Amygdala (tissue), 56 donors: ENCODE measurements at places on chromosomes 1 and 21.

DNA sequence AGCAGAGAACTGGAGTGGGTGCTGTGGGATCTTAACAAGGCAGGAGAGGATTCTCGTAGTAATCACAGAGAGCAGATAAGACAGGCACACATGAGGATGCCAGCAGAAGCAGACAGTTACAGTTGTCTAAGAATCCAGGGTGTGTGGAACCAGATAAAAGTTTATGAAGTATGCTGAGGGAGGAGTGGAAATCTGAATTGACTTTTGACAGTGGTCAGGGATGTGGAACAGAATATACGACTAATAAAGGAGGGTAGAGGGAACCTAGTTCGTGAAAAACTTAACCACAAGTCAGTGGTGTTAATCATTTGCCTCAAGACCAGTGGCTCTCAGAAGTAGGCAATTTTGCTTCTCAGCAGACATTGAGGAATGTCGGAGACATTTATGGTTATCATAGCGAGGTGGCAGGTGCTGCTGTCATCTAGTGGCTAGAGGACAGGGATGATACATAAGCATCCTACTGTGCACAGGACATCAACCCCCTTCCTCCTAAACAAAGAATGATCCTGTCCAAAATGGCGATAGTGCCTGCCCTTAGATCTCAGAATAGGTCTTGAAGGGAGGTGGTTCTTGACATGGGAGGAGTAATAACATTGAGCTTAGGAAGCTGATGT is 3.0 kb downstream of the LRRC8D start:
- DNase-seq: no peak

DNA sequence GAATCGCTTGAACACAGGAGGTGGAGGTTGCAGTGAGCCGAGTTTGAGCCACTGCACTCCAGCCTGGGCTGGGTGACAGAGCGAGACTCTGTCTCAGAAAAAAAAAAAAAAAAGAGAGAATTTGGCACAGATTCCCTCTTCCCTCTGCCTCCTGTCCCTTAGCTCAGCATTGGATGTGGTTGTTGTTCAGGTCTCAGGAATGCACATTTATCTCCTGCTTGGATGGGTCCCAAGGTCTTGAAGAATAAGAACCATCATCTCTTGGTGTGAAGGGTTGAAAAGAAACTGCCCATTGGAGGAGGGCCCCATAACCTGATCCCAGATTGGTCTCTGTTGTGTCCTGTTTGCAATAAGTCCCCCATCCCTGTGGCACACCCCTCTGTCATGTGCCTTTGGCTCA is 34.9 kb downstream of the UBIAD1 start:
- no peak for DNase-seq

GRCh38 chr1:243494741-243495431 is 239.0 kb downstream of the SDCCAG8 start:
- DNase-seq: no peak

DNA sequence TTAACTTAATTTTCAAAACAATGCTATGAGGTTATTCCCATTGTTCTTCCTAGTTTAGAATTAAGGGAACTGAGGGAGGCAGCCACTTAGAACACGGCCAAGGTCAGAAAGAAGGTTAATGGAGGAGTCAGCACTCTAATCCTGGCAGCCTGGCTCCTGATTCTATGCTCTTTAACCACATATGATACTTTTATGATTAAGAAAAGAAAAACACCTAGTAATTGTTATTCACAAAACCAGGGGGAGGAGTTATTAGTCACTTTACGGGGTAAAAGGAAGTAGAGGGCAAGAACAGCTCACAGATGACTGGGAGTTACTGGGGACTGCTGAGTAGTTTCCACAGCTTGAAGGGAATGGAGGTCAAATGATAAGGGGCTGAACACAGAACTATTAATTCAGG is 38.6 kb downstream of the GADD45A start:
- no peak for DNase-seq

DNA sequence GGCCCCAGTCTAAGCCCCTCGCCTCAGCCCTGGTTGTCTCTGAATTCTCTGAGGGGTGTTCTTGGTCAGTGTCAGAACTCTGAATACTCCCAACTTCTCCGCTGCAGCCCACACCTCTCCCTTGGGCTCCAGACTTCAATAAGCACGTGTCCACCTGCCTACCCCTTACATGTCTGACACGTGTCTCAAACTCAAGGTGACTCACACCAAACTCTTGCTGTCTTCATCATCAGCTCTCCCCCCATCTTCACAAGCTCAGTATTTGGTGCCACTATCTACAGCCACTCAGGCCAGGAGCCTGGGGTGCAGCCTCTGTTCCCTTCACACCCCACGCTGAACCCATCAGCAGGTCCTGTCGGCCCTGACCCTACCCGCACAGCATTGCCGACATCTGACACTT is 18.8 kb upstream of the UBXN10 start:
- DNase-seq: no peak

GRCh38 chr1:23854568-23854967 is 13.5 kb downstream of the FUCA1 start:
- no peak for DNase-seq

DNA sequence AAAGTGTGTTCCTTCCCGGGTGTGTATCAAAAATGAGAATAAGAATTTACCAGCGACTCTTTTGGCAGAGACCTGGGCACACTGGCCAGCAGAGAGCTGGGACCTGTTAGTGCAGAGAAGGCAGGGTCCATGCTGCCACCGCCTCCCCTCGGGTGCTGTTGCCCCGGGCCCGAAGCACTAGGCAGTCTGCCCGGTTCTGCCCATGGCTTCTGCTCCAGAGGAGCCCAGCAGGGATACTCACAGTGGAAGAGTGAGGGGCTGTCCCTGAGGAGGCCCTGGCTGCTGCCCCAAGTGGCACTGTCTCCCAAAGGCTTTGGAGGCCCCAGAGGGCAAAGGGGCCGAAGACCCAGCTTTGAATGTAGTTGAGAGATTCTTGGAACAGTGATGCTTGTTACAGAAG is 80.5 kb downstream of the MIS18A start:
- no peak for DNase-seq

GRCh38 chr1:18592368-18592767 is 38.3 kb upstream of the PAX7 start:
- no peak for DNase-seq

DNA sequence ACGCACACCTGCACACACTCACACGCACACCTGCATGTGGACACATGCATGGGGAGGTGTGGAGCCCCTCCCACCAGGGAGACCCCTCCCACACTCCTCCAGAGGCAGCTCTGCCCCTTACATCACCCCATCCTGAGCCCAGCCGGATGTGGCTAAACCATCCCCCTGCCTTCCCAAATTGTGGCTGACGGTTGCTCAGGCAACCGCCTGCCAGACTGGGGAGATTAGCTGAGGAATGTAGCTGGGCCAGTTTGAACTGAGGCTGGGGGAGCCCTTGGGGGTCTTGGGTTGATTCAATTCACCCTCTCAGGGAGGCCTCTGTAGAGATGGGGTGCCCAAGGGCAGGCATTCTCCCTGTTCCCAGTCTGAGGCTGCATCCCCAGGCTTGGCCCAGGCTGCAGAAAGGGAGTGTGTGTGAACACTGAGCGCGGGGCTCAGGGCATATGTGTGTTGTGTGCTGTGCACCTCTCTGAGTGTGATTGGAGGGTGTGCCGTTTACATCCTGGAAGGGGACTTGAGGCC is 12.9 kb downstream of the PTPRU start:
- DNase-seq: no peak

DNA sequence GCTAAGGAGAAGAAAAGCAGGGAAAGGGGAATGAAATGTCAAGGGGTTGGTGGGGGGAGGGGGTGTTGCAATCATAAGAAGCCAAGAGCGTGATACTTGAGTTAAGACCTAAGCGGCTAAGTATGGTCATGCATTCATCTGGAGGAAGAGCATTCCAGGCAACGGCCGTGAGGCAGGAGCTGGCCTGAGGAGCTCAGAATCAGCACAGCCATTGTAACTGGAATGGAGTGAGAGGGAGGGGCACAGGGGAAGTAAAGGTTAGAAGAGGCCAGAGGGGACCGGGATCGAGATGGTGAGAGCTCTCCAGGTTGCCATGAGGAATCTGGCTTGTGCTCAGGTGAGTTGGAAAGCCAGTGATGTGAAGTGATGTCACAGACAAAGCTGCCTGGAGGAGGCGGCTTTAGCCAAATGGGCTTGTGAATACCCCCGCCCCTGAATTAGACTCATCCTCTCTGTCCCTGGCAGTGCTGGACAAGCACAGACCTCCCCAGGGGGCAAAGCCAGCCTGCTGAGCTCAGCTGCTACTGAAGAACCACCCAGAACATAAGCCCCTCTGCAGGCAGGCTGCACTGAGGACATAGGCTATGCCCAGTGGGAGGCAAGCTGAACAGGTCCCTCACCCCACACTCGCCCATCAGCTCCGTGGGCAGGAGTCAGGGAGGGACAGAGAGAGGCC is 61.1 kb upstream of the LAPTM5 start:
- DNase-seq: no peak

DNA sequence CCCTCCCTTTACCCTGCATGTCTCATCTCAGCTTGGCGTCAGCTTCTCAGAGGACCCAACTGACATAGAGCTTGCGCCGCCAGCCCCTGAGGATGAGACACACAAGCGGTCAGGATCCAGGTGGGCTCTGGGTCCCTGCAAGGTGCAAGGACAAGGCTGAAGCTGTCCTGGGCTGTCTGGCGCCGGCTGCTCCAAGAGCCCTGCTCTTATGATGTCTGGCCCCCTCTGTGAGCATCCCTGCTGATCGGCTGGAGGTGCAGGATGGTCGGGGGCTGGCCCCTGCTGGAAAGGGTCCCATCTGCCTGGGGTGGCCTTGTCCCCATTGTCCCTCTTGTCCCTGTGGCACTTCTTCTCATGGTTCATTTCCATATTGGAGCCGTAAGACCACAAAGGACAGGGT is 479.0 kb downstream of the NPHP4 start:
- DNase-seq: no peak

- no peak for DNase-seq
These were observed 43.7 kb upstream of the CACYBP start for GRCh38 chr1:174956086-174956485.

DNA sequence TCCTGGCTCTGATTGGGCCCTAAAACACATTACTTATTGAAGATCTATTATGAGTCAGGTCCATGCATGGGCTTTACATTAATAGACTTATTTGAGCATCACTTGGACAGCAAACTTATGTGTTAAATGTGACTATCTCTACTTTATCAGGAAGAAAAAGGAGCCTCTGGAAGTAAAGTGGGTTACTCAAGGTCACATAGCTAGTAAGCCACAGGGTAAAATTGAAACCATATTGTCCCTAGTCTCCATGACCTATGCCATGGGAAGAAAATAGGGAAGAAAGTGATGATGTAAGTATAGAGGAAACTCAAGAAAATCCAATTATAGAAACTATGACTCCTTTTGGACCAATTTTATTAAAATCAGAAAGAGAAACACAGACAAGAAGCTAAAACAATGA is 555.3 kb downstream of the NUF2 start:
- DNase-seq: no peak

DNA sequence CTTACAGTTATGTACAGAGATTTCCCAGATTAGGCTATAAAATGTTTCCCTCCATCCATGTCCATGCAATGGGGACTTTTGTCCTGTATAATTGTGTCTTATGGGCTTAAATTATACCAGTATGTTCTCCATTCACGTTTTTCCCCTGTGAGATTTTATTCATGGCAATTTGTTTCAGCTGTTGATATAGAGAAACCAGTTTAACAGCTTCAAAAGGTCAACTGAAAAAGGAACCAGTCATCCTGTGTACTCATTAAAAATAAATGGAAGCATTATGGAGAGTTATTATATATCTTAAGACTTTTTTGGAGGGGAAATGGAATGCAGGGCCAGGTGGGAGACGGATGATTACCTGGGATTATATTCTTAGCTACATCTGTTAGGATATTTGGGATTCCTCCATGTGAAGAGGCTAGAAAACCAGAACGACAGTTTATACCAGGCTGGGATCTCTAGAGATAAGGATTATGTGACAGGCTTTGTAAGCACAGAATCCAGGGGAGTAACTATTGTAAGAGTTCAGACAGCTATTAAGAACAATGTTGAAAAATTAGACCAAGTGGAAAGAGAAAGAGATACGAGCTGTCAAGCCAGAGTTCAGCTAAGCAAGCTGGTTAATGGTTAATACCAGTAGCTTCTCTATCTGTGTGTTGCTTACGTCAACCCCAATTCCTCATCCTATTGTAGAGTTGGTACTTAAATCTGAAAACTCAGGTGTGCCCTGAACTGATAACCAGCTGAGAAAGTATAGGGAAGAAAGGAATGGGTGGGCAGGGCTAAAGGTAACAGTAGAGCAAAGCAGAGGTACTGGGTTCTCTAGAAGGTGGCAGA is 12.4 kb upstream of the ZNF697 start:
- DNase-seq: no peak

DNA sequence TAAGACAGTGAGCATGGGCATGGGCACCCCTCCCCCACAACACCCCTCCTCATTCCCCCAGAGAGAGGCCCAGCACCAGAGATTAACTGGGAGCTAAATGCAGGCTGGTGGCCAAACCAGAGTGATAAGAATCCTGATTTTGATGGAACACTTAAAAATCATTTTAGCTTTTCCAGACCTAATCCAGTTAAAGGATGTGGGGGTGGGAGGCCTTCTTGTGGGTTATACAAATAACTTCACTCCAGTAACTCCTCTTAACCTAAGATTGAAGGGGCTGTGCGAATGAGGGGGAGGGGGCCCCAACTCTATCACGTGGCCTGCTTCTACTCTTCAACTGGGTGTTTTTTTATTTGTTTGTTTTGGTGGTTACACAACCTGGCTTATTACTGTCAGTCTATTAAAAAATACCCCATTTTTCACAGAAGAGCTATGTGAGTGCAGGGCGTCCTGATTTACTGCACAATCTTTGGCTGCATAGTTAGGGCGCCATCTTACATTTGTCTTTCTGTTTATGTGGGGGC is 398.1 kb upstream of the LYPLAL1 start:
- no peak for DNase-seq

DNA sequence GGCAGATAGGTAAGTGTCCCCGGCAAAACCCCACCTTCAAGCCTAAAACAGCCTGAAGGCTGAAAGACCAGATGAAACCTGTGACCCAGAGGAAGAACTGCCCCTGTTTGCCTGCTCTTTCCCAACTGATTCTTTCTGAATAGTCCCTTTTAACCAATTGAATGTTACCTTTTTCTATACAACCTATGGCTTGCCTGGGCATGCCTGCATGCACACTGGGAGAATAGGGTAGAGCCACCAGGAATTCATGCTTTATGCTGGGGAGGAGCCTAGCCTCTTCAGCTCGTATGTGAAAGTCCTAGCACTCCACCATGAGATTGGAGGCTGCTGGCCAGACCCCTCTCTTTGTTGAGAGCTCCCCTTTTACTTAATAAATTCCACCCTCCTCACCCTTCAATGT is 340.0 kb downstream of the PTBP2 start:
- no peak for DNase-seq

GRCh38 chr1:206716870-206717673 is 32.4 kb downstream of the MAPKAPK2 start:
- DNase-seq: no peak

GRCh38 chr21:42847726-42848125 is 31.6 kb downstream of the WDR4 start:
- no peak for DNase-seq

- DNase-seq: no peak
These were observed 8.6 kb downstream of the UBE2U start for GRCh38 chr1:64212031-64212430.
